ENCODE measurements at places on chromosomes 3 and 15. TPM values are rescaled to one million over a fixed set of nuclear protein-coding genes. Genes with fewer than 3 reads are reported as not detected.

Gene SHF
- 0.36 TPM for total RNA-seq

Gene NUP210
- total RNA-seq: 42.8 TPM

Gene ERC2
- 0.14 TPM for total RNA-seq

Gene ROPN1
- not detected for total RNA-seq

Gene PLIN1
- 0.06 TPM for total RNA-seq
